Right renal pelvis (tissue), 4 donors: ENCODE measurements at places on chromosomes 6 and 20.

DNA sequence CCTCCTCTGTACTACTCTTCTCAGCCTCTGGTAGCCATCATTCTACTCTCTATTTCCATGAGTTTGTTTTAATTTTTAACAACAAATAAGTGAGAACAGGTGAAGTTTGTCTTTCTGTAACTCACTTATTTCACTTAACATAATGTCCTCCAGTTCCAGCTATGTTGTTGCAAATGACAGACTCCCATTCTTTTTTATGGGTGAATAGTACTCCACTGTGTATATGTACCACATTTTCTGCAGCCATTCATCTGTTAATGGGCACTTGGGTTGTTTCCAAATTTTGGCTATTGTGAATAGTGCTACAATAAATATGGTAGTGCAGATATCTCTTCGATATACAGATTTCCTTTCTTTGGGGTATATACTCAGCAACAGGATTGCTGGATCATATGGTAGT is 73.7 kb upstream of the TNFRSF21 start:
- DNase-seq: no peak

- no peak for DNase-seq
Measured at GRCh38 chr6:144219056-144219685, 66.0 kb upstream of the UTRN start.

DNA sequence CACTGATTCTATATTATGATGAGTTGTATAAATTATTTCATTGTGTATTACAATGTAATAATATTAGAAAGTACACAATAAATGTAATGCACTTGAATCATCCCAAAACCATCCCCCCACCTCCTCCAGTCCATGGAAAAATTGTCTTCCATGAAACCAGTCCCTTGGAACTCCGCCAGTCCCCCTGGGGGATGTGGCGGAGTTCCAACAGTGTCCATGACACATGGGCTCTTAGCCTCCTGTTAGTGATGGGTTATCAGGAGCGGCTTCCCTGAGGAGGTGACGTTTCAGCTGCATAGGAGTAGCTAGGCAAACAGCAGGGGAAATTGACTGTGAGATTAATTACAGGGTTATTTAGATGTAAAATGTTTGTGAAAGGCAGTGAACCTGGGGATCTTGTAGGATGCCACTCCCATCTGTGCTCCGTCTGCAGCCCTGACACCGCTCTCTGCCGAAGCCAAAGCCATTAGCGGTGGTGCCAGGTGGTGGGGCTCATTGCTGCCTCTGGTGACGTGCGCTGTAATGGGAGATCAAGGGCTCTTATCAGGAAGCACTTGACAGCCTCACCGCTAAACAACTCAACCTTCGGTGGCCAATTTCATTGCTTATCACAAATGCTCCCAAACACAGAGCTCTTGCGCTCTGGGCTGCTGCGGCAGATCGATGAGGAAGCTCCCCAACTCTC is 81.6 kb upstream of the MC3R start:
- no peak for DNase-seq

GRCh38 chr20:44683263-44684046 is 31.7 kb upstream of the CCN5 start:
- DNase-seq: peak; percentile 46

- peak; percentile 25 for DNase-seq
Measured at GRCh38 chr20:45097485-45098102, 3.3 kb downstream of the KCNS1 start.

DNA sequence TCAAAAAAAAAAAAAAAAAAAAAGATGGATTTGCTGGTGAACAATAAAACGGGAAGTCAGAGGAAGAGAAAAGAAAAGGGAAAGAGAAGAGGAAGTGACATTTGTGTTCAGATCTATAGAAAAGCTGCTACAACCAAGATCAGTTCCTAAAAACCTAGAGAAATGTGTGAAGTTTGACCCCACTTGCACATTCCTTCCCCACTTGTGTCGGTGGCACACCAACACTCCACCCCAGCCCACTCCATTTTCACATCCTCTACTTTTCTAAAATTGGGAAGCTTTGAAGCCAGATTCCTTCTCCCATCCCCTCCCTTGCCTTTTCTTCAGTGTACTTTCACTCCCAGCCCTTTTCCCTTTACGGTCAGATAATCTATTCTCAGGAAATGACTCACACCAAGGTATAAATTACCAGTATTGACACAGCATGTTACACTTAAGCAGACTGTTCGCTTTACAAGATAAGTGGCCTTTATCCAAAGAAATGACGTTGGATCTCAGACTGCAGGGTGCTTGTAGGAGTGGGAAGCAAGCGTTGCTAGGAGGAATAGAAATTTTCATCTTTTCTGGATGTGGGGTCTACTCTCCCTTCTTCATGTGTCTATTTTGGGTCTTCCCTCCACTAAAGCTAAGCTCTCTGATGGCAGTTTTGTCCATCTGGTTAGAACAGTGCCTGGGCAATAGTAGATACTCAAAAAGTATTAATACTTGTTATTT is 92.5 kb upstream of the ADGRF1 start:
- no peak for DNase-seq

DNA sequence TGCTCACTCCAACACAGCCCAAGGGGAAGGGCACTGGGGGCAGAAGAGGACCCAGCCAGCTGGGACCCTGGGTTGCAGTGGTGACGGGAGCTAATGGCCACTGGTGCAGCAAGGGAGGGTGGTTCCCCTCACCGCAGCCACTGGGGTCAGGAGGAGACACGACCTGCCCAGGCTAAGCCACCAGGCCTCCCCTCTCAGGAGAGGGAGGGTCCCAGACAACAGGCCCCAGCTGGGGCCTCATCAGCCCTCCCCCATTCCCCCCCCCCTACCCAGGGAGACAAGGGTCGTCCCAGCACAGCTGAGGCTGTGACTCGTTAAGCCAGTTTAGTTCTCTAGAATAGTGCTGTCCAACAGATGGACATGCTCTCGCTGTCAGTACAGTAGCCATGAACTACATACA is 17.3 kb upstream of the MATN4 start:
- DNase-seq: no peak

- no peak for DNase-seq
Measured at GRCh38 chr6:142856624-142857232, 88.2 kb downstream of the HIVEP2 start.

DNA sequence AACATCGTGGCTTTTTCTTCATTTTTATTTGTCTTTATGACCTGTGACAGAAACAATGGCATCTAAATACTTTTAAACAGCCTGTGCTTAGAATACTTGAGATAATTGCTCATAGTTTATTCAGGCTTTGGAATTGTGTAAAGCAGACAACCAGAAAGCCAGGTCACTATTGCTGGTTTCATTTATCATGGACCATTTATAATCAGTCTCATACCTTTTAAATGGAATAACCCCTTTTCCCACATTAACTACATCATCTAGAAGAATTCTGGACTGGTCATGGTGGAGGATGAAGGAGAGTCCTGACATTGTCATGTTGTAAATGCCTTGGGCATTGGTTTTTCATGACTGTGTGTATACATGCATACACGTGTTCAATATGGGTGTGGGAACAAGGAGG is 661.5 kb downstream of the EPM2A start:
- no peak for DNase-seq

DNA sequence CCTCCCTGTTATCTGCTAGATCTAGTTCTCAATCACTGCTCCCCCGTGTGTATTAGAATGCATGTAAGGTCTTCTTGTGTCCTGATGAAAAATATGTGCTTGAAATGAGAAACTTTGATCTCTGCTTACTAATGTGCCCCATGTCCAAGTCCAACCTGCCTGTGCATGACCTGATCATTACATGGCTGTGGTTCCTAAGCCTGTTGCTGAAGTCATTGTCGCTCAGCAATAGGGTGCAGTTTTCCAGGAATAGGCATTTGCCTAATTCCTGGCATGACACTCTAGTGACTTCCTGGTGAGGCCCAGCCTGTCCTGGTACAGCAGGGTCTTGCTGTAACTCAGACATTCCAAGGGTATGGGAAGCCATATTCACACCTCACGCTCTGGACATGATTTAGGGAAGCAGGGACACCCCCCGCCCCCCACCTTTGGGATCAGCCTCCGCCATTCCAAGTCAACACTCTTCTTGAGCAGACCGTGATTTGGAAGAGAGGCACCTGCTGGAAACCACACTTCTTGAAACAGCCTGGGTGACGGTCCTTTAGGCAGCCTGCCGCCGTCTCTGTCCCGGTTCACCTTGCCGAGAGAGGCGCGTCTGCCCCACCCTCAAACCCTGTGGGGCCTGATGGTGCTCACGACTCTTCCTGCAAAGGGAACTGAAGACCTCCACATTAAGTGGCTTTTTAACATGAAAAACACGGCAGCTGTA is 73.4 kb downstream of the PTPN1 start:
- no peak for DNase-seq

- DNase-seq: no peak
Measured at GRCh38 chr20:32906871-32907495, 48.3 kb downstream of the EFCAB8 start.

DNA sequence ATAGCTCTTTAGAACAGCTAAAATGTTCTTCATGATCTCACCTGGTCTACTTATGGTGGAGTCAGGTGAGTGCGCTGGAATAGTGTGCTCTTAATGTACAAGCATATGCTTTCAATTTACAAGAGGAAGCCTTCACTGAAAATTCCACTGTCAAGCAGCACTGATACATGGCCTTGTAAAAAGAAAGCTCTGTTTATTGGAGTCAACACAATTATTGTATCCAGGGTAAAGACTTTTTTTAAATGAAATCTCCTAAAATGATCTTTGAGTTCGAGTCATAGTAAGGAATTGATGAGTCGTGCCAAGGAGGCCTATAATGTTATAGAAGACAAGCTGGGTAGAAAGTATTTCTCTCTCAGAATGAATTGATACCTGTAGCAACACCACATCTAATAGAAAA is 41.6 kb upstream of the CARMIL1 start:
- DNase-seq: no peak

DNA sequence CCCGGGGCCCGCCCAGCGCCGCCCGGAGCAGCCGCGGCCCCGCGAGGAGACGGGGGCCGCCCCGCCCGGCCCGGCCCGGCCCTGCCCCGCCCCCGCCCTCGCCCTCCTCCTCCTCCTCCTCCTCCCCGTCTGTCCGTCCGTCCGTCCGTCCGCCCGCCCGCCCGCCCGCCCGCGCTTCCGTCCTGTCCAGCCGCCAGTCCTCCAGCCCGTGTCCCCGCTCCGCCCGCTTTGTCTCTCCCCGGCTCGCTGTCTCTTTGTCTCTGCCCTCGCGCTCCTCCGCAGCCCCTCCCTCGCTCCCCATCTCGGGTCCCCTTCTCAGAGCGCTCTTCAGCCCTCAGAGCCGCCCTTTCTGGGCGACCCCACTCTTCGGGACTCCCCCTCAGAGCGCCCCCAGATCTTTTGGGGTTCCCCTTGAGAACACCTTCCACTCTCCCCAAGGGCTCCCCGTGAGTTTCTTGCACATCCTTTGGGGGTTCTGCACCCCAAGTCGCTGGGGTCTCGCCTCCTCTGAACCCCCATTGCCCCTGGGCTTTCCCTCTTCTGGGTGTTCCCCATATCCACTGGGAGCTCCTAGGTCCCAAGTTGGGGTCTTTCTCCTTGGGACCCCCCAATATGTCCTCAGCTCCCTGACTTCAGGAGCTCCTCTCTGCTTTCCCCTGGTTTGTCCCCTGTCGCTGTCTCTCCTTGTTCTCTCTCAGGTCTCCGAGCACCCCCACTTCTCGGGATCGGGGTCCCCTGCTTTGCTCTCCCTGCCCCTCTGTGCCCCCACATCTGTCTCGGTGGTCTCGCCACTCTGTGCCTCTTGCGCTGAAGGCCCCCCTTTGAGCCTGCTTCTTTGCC is 79.5 kb upstream of the MYL9 start:
- no peak for DNase-seq

DNA sequence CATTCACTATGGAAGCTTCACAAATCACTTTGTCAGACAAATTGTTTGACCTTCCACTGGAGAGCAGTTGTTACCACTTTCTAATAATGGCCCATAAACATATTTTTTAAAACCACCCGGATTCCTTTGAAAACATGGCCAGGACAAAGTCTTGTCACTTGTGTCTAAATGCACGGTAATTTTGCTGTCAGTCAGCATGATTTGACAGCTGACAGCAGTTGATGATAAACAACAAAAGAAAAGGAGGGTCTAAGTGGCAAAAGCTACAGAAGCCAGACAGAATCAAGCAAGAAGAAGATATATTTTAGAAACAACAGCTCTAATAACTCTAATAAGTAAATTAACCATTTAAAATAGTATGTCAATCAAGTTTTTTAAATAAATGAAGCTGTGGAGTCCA is 27.7 kb upstream of the CARMIL1 start:
- no peak for DNase-seq

- no peak for DNase-seq
Measured at GRCh38 chr20:14696478-14696877, 359.1 kb upstream of the FLRT3 start.

GRCh38 chr6:96014846-96015517 is 792 bp upstream of the FUT9 start:
- no peak for DNase-seq

DNA sequence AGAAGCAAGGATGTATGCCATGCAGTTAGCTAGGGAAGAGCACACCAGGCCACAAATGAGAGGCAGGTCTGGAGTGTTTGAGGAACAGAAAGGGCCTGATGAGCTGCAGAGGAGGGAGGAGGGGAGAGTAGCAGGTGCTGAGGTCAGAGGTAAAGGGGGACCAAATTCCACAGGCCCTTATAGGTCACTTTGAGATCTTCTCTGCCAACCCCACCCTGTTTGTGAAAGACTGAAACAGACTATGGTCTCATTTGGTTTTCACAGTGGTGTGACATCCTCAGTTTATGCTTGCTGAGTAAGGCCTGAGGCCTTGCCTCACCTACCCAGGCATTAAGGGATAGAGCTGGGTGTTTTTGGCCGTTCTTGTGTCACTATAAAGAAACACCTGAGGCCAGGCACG is 187.7 kb upstream of the MYLIP start:
- no peak for DNase-seq

DNA sequence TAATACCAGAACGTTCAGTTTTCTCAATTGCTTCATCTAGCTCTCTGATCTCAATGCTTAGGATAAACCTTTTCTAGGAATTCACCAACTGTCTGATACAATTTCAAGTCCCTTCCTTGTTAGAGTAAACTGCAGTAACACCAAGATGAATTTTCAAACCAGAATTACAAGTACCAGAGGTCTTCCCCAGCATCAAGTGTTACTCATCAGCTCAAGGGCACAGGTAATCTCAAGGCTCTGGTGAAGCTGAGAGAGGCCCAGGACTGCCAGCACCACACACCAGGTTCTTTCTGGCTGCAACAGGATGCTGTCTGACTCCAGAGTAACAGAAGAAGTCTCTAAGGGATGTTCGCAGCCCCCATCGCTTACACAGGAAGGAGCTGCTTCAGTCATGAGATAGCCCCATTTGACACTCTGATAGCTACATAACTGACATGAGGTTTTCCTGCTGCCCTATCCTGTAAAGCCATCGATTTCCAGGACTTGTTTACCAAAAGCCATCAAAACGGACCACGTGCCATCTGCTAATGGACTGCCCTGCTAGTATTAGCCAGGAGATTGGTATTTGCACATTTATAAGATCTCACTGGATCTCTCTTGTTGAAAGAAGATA is 549.4 kb downstream of the UTRN start:
- DNase-seq: no peak
